ENCODE measurements at places on chromosomes 5 and 9.

DNA sequence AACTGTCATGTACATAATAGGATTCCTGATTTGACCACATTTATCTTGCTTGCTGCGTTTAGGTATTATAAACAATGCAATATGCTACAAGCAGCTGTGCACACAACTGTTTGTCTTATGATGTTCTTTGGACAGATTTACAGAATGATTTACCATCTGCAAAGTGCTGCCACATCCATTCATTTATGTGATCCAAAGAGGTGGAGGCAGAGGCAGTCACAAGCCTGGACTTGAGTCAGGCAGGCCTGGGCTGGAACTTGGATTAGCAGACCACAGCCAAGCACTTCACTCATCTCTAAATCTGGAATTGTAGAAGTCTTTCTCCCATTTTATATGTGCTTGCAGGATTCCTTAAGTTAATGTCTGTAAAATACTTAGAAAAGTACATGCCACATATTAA, 149.0 kb downstream of the INSYN2B start:
- no peak for DNase-seq

DNA sequence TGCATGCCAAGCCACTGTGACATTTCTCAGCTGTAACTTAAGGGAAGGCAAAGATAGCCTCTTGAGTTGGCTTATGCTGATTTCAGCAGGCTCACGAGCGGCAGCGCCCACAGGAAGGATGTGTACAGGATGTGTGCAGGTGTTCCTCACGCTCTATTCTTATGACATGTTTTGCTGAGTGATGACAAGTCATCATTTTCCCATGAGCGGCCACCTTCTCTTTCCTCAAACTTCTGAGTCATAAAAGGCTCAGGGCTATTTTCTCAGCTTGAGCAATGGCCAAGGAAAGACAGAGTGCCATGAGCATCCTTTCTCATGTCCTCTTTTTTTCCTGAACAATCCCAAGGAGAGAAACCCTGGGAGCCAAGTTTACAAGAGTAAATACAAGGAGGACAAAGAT, 365.9 kb downstream of the PLK2 start:
- DNase-seq, result no peak

DNA sequence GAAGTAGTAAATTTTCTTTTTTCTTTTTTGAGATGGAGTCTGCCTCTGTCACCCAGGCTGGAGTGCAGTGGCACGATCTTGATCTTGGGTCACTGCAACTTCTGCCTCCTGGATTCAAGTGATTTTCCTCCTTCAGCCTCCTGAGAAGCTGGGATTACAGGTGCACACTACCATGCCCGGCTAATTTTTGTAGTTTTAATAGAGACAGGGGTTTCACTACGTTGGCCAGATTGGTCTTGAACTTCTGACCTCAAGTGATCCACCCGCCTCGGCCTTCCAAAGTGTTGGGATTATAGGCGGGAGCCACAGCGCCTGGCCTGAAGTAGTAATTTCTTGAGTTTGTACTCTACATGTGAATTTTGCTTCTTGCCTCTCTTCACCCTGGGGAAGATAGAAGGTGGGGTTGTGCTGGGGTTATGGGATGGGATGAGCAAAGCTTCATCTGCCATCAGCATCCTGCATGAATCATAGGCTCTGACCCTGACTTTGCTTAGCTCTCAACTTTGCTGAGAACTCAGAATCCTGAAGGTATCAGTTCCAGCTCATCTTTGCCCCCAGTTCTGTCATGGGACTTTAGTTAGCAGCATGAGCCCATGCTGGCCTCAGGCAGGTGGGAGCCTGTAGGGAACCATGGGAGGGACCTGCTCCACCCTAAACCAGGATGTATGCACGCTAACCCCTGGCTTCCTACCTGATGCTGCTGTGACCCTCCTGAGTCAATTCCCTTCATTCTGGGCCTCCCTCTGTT, 9.3 kb upstream of the CCL21 start:
- DNase-seq, result no peak

- DNase-seq, result no peak
Measured at GRCh38 chr5:26889815-26890214, 148.6 kb downstream of the CDH9 start.

- DNase-seq, result no peak
Measured at GRCh38 chr5:132069994-132070393, 3.6 kb upstream of the CSF2 start.

GRCh38 chr9:126819482-126819881, 14.6 kb downstream of the ZBTB43 start:
- no peak for DNase-seq

DNA sequence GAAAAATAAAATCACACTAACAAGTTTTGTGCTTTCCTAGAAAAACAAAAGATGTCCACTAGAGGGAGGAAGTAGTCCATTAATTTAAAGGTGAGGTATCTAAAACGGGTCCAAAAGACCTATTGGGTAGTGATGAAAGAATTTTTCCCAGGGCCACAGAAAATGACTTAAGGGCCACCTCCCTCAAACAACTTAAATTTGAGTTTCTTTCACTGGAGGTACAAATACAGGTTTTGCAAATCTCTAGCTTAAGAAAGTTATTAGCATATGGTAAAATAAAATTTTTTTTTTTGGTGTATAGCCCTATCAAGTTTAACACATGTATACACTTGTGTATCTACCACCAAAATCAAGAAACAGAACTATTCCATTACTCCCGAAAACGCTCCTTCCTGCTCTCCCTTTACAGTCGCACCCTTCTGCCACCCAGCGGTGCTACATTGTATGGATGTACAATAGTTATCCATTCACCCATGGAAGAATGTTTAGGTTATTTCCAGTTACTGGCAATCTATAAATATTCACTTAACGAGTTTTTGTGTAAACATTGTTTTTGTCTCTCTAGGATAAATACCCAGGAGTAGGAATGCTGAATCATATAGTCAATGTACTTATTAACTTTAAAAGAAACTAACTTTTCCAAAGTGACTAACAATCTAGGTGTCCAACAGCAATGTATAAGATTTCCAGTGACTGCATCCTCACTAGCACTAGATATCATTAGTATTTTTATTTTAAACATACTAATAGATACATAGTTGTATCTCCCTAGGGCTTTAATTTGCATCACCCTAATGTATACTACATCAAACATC, 21.9 kb downstream of the DEPDC1B start:
- no peak for DNase-seq
